ENCODE measurements at places on chromosomes 2 and 18.
A peak's percentile ranks its signal among the peaks of the same experiment; 100 is the strongest.

- DNase-seq = peak; percentile 17
Measured at GRCh38 chr18:3498698-3499471, 48.9 kb downstream of the TGIF1 start.

GRCh38 chr18:23538870-23539269 lies 35.6 kb downstream of the RMC1 start:
- DNase-seq = no peak

GRCh38 chr2:241242306-241242705 lies 53.8 kb downstream of the ANO7 start:
- DNase-seq = no peak

DNA sequence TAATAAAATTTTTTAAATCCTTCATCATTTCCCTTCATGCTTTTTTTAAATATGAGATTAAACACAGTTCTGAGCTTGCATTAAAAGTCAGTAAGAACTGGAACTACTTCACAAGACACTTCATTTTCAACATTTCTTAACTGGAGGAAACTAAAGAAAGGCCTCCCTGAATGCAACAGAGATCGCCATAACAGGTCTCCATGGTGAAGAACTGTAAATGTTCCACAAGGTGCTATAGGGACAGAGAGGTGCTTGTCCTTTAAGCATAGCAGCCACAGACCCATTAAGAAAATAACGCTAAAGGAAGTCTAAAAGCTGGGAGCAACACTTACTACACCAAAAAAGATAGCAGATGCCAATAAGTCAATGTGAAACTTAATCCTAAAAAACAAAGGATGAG lies 8.5 kb downstream of the STAM2 start:
- no peak for DNase-seq

- no peak for DNase-seq
Measured at GRCh38 chr2:239431536-239431935, 30.7 kb upstream of the HDAC4 start.

GRCh38 chr2:163658556-163658955 lies 77.3 kb downstream of the FIGN start:
- no peak for DNase-seq

GRCh38 chr18:43656547-43656946 lies 379.3 kb upstream of the SYT4 start:
- DNase-seq = no peak

- no peak for DNase-seq
Measured at GRCh38 chr2:217958206-217958883, 44.5 kb downstream of the TNS1 start.

- no peak for DNase-seq
Measured at GRCh38 chr2:18803141-18803939, 214.0 kb upstream of the NT5C1B start.

DNA sequence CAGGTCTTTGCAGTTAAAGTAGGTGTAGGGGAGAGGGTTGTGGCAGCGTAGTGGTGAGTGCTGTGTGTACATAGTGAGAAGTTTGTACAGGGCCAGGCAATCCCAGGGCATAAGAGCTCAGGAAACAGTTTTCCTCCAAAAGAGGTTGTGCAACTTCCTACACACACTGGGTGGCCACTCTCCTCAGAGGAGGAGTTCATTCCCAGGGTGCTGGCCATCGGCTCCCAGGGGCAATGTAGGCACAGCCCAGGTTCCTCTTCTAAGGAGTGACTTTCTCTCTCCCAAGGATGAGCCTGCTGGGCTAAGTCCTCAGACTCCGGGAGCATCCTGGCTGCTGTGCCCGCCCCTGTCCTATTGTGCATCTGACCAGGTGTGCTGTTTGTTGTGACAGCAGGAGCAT lies 3.0 kb downstream of the ACOXL start:
- DNase-seq = no peak

DNA sequence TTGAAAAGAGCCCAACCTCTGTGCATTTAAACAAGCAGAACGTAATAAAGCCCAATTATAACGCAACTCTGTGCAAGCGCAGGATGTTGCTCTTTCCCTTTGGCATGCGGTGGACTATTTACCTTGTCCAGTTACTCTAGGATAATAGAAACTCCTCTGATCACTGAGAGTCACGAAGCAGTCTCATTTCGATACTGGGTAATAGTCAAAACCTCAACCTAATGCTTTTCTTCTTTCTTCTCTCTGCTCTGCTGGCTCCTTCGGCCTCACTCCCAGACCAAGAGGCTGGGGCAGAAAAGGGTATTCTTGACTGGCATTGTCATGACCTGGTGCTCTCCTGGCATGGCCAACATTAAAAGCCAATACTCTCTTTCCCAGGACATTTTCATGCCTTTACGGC lies 89.7 kb upstream of the GCFC2 start:
- DNase-seq = no peak

DNA sequence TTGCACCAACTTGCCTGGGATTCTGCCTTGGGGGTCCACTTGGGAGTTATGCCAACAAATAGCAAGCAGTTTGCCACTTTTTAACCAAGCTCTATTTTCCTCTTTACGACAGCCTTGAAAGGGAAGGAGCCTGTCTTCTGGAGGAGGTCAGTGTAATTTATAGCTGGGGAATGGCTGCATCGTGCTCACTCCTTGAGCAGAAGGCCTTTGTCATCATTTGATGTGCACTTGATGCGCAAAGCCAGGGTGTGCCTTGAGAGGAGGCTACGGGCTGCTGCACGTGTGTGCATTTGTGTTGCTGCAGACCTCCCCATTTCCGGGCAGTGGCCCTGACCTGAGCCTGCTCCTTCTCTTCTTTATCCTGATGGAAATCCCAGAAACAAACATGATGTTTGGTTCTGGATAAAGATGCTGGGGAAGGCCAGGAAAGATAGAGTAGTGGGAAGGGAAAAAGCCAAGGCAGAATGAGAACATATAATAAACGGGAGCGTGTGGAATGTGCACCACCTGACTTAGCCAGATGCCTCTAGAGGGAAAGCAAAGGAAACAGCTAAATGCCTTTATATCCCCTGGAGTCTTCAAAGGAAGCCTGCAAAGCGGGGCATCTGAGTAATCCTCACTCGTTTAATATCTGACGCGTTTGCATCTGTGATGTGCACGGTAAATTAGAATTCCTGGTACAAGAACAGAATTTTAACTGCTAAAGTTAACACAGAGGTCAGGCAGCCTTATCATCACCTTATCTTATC lies 68.3 kb upstream of the ZNF521 start:
- no peak for DNase-seq

DNA sequence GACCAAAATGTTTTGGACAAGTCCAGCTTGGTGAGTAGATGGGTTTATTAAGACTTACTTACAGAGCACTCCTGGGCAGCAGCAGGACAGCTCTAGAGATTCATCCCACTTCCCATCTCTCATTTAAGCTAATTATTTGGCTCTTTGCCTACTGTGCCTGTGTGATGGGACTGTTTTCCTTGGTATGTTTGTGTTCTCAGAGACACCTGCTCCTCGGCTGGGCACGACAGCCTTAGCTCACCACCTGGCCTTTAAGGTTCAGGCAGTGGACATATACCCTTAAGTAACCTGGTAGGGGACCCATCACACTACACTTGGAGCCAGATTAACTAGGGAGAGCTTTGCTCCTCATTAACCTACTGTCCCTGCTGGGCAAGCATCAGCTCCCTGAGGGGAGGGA lies 41.7 kb upstream of the EFEMP1 start:
- DNase-seq = no peak

DNA sequence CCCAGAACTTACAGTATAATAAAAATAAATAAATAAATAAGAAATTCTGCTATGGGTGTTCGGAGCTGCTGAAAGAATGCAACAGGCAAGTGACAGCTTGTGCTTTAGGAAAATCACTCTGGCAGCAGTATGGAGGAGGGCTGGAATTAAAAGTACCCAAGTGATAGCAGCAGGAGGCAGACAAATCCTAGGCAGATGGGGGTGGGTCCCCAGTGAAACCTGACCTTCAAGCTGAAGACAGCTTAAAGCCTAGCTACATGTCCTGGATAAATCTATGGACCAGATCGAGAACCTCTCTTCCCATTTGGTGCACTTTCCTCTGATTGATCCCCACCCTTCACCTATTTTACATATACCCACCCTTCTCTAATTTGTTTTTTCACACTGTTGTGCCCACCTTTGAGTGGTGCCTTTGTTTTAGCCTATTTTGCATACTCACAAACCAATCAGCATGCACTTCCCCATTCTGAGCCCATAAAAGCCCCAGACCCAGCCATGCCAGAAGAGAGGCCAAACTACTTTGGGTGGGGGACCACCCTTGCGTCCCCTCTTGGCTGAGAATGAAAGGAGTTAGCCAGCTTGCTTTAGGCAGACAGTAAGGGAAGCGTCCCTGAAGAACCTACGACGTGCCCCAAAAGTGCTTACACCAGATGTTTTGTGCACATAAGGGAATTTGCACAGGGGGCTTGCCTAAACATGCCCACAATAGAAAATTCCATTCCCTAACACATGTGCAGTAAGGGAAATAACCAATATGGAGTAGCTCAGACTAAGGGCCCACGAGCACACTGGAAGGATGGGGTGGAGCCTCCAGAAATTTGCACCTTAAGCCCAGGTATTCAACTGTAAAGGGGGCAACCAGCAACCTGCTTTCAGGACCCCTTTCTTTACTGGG lies 3.0 kb downstream of the METTL8 start:
- DNase-seq = no peak

- no peak for DNase-seq
Measured at GRCh38 chr2:8626572-8626971, 55.3 kb upstream of the ID2 start.

GRCh38 chr18:76672627-76673026 lies 149.7 kb upstream of the ZNF236 start:
- DNase-seq = no peak

GRCh38 chr2:120693121-120693520 lies 42.5 kb upstream of the GLI2 start:
- DNase-seq = no peak

- DNase-seq = no peak
Measured at GRCh38 chr2:236887953-236888793, 197.5 kb upstream of the COPS8 start.

GRCh38 chr2:190468814-190469569 lies 60.8 kb downstream of the MFSD6 start:
- DNase-seq = no peak

GRCh38 chr2:239762106-239762505 lies 263.0 kb downstream of the NDUFA10 start:
- DNase-seq = no peak

DNA sequence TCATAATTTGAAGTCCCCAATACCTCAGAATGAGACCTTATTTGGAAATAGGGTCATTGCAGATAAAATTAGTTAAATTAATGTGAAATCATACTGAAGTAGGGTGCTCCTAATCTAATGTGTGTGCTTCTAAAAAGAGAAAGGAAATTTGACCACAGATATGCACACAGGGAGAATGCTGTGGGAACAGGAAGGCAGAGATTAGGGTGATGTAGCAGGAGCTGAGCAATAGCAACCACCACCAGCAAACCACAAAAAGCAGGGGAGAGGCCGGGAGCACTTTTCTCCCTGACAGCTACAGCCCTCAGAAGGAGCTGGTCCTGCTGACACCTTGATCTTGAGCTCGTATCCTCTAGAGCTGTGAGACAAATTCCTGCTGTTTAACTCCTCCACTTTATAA lies 24.6 kb upstream of the SCG2 start:
- DNase-seq = no peak

GRCh38 chr18:63095768-63096167 lies 223.8 kb downstream of the BCL2 start:
- DNase-seq = no peak

GRCh38 chr2:178863130-178863855 lies 56.1 kb upstream of the TTN start:
- no peak for DNase-seq

- DNase-seq = no peak
Measured at GRCh38 chr2:154324601-154325000, 373.9 kb upstream of the KCNJ3 start.

DNA sequence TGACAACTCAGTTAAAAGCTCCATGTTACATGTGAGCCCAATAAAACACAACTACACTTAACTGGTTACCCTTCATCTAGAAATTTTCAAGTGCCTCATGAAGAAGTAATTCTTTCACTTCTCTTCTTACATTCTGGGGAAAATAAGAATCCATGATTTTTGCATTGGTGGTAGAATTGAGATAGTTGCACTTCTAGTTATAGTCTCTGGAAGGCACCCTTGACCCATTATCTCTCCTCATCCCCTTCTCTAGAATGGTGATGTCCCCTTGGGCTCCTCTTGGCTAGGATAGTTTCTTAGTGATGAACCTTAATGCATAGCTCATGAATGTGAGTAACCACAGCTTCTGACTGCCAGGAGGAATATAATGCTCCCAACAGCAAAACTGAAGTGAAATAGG lies 3.6 kb downstream of the LGALSL start:
- DNase-seq = no peak

DNA sequence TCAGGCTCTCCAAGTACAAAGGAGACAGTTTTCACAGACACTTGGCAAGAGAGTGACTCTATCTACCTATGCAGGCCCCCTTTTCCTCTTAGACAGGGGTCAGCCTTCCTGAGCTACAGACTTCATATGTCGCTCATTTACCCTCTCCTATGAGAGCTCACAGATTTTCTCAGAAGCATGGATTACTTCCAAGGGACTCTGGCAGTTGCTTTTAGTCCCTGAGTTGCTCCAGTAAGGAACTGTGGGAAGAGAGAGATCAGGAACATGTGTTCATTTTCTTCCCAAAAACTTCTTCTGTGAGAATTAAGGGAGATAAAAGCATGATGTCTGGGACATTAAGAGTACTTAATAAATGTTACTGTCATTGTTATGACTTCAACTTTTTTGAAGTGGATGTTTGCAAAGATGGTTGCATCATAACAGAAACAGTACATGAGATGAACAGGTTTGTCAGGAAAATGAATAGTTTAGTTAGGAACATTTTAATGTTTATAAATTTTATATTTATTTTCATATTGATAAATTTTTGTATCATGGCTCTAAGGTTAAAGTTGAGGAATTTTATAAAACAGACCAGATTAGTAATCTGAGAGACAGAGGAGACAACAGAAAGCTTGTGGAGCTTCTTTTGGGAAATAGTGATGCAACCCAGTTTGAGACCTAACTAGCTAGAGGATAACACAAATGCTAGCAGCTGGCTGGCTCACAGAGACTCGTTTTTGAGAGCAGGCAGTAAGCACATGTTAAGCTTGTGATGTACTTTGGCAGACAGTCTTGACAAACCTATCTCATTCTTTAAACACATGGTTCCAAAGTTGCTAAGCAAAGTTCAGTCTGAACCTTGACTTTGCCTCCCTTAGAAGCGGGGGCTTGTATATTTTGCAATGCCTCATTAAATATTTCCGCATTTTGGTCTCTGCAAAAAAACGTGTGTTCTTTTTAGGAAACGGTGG lies 21.7 kb upstream of the UGP2 start:
- no peak for DNase-seq

DNA sequence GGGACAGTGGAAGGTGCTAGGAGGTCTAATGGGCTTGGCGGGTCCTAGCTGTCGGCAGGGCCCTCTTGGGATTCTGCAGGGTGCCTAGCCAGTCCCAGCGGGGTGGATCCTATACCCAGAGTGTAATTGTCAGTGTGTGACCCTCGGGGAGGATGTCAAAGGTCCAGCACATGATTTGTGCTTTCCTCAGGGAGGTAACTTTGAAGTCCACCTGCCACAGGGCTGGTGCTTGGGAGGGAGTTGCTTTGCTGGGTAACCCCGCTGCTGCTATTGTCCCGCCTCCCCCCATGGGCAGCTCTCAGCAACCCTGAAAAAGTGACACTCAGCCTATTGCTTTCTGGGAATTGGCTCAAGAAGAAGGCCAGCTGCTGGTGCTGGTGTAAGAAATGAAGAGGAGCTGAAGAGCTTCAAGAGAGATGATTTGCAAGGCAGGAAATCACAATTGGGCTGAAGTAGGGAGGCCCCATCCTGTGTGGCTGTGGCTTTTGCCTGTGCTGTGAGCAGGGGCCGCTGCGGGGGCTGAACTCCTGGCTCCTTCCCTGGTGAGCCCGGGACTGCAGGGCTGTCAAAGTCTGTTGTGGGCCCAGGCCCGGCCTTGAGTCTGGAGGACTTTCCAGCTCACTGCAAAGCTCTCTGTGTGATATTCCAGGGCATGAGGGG lies 36.4 kb downstream of the EMILIN2 start:
- DNase-seq = no peak
